H4 (cell line): ENCODE measurements at places on chromosomes 4 and X. TPM values are rescaled to one million over a fixed set of nuclear protein-coding genes. Genes with fewer than 3 reads are reported as not detected.

GRCh38 chr4:96145601-96146000 lies 305.7 kb downstream of the PDHA2 start:
- no peak for DNase-seq

OTC gene
- total RNA-seq = not detected in 2 replicates

- DNase-seq = no peak
Measured at GRCh38 chr4:170697845-170698244, 608.1 kb upstream of the AADAT start.

GJB1 gene
- not detected in 2 replicates for total RNA-seq

STBD1 gene
- total RNA-seq = 2.0 and 3.6 TPM in 2 replicates

DNA sequence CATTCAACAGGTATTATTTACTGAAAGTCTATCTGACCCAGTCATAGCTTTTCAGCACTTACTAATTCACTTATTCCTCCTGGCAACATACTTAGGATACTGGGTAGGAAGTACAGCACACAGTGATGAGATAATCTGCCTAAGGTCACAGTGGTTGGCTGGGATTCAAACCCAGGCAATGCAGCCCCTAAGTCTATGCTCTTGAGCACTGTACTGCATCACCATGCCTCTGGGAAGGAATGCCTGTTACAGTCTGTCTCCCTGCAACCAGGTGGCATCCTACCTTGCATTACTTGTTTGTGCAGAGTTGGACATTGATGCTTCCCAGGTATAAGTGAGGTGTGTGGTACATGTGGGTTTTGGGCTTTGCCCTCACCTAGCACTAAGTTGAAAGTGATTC lies 21.5 kb upstream of the LRAT start:
- no peak for DNase-seq

- DNase-seq = peak; percentile 19
Measured at GRCh38 chr4:2937146-2937857, 25.9 kb downstream of the NOP14 start.

DNA sequence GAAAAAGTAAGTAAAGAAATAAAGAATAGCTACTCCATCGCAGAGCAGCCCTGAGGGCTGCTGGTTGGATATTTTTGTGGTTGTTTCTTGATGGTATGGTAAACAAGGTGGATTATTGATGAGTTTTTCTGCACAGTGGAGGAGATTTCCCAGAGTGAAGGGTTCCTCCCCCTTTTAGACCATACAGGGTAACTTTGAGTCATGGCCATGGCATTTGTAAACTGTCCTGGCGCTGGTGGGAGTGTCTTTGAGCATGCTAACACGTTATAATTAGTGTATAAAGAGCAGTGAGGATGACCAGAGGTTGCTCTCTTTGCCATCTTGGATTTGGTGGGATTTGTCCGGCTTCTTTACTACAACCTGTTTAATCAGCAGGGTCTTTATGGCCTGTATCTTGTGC lies 128.2 kb downstream of the ASMT start:
- DNase-seq = peak; percentile 55

DNA sequence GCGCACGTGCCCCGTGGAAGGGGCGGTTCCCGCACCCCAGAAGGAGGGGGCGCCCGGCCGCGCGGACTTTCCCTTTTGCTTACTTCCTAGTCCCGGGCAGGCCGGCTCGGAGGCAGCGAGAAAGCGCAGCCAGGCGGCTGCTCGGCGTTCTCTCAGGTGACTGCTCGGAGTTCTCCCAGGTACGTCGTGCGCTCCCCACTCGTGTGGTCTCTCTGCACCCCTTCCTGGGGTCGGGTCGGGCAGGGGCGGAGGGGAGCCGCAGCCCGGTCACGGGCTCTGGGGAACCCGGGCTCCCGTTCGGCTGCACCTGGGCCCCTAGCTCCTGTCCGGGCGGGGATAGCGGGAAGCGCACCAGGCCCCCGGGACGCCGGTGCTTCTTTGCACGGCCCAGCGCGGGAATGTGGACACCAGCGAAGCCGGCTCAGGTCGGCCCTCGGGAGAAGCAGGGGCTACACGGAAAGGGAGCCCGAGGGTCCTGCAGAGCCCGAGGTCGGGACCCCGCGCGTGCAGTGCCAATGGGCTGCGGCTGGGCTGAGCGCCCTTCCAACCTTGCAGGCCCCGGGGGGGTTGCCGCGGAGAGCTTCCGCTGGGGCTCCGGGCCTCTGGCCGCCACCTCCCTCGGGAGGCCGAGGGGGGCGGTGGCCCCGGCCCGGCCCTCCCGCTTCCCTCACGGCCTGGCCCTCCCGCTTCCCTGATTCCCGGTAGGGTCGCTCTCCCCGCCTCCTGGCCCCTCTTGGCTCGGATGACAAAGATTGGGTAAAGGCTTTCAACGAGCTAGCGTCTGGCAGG lies at the start of gene TLR2:
TLR2 (plus strand) TSS at position 99 of the 789 bp plus-strand sequence. CDS start 18,628 bp downstream, outside the sequence.
- no peak for DNase-seq

MAGEA11 gene
- 2.6 and 10.0 TPM in 2 replicates for total RNA-seq

DNA sequence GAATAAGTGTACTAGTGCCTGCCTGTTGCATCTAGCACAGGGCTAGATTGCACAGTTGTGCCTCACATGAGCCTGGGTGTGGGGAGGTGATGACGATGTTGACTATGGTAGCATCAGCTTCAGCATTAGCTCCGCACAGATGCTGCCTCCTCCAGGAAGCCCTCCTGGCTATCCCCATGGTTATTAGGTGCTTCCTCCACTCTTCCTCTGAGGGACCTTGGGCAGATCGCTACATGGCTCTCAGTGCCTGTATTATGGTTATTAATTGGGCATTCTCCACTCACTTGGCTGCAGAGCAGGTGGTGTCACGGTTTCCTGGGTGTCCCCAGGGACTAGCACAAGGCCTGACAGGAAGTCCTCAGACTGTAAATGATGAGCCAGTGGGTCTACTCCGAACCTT lies 325.6 kb downstream of the ARHGAP10 start:
- no peak for DNase-seq

GRCh38 chr4:53780736-53781400 lies 189.6 kb upstream of the LNX1 start:
- no peak for DNase-seq

DNA sequence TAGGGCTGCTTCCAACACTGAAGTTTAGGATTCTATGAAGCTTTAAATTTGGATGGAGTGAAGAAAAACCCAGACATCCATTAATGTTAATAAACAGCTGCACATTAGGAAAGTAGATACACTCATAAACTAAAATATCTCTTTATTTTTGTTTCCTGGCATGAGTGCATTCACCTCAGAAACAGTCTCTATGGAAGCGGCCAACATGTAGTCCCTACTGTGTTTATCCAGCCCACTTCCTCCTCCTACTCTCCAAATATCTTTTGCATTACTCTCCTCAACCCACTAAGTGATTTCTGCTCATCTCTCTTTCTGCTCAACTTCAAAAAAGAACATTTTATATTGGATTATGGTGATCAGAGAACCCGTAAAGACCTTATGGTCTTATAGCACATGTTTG lies 180.3 kb upstream of the MXRA5 start:
- no peak for DNase-seq

GRCh38 chrX:123215397-123216089 lies 31.5 kb downstream of the GRIA3 start:
- DNase-seq = no peak

DNA sequence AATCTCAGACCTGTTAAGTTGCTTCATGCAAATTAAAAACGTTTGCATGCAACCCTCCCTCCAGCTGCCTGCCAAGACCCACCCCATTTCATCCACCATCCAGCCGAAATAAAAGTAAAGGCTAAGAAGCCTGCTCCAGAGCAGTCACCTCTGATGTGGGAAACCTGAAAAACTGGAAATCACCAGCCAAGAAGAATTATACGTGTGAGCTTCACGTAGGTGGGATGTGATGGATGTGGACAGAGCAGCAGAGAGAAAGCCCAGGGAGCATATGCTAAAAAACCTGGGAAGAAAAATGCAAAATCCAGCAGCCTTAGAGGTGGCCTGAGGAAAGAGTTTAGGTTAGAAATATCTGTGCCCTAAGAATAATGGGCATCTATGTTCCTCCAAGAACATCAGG lies 160.6 kb upstream of the STS start:
- no peak for DNase-seq

DNA sequence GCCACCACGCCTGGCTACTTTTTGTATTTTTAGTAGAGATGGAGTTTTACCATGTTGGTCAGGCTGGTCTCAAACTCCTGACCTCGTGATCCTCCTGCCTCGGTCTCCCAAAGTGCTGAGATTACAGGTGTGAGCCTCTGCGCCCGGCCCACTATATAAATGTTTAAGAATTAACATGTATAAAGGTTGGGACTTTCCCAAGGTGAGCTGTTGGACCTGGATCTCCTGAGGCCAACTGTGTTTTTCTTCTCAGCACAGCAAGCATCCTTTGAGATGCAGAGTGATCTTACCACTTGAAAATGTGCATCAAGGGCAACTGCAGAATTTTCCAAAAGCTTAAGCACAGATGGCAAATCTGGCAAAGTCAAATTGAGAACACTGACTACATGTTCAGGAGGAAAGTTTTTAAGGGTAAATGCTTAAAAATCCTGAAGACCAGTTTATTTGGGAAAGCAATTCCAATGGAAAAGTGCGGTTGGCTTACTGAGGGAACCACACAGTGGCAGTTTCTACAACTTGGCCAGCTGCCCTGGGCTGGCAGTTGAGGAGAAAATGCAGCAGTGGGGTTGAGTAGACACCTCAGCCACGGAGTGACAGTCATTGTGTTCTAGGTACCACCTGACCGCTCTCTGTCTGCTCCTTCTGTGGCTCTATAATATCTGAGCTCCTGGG lies 168.9 kb downstream of the CBR4 start:
- no peak for DNase-seq

- DNase-seq = no peak
Measured at GRCh38 chrX:13697455-13697854, 8.5 kb downstream of the RAB9A start.

- DNase-seq = no peak
Measured at GRCh38 chr4:158162631-158163030, 10.2 kb downstream of the GASK1B start.

- DNase-seq = peak; percentile 52
Measured at GRCh38 chr4:152679414-152680281, at the start of gene TMEM154. Gene TMEM154, minus strand, starts transcription at chr4:152679997. Its CDS starts 64 bp downstream, at chr4:152679933.

DNA sequence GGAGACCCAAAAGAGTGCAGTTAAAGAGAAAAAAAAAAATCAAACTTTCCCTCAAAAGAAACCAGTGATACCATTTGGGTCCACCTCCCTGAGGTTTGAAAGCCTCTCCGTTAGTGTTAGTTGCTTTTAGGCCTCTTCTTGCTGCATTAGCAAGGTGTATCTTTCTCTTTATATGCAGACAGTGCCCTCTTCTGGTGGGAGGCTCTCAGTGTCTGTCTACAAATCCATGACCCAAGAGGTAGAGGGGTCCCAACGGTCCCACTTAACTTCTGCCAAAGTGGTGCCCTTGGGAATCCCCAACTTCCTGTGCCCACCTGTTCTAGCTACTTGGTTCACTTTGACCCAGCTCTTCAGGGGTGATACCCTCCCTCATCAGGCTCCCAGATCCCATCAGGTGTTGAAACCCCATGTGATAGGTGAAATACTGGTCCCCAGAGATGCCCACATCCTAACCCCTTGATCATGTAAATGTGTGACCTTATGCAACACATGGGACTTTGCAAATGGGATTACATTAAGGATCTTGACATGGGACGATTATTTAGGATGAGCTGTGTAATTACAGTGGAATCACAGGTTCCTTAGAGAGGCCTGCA lies 63.7 kb upstream of the CD99 start:
- peak; percentile 66 for DNase-seq

SSX2B gene
- total RNA-seq = 2.3 and 2.7 TPM in 2 replicates

GABRB1 gene
- 0.04 TPM in 1 of 2 replicates, not detected in the other for total RNA-seq

- DNase-seq = no peak
Measured at GRCh38 chr4:41394481-41394894, 137.8 kb downstream of the UCHL1 start.

DNA sequence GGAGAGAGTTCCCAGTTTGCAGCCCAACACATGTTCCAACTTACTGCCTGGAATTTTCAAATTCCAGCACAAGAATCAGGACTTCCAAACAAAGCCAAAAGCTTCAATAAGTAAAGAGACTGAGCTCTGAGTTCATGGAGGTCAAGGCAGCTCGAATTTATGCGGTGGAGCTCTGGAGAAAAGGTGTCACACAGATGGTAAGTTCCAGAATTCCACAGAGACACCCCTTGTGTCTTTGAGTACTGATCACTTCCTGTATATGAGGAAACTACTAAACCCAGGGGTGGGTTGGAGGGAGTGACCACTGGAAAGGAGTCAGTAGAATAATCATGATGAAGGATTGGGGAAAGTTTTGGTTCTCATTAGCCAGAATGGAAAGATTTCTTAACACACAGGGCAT lies 118.5 kb upstream of the GUCY1A1 start:
- no peak for DNase-seq

DNA sequence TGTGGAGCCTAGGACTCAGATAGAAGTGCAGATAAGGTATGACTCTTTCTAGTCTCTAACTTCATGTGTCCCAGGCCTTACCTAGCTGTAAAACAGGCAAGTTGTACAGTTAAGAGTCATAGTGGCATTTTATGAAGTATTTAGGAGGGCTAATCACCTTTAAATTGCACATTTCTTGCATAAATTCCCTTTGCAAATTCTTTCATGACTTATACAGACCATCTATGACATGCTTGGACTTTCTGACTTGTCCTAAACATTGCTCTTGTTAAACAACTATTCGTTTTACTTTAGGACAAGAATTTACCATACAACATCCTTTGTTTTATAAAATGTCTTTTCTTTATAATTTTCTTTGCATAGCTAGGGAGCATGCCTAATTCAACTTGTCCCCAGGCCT lies 7.8 kb upstream of the RRAGB start:
- DNase-seq = no peak

AREG gene
- 0.91 TPM in 1 of 2 replicates, not detected in the other for total RNA-seq

FANCB gene
- total RNA-seq = 6.2 and 8.3 TPM in 2 replicates

XAGE1A gene
- total RNA-seq = not detected in 2 replicates
